ENCODE measurements at places on chromosomes 3 and 15.

DNA sequence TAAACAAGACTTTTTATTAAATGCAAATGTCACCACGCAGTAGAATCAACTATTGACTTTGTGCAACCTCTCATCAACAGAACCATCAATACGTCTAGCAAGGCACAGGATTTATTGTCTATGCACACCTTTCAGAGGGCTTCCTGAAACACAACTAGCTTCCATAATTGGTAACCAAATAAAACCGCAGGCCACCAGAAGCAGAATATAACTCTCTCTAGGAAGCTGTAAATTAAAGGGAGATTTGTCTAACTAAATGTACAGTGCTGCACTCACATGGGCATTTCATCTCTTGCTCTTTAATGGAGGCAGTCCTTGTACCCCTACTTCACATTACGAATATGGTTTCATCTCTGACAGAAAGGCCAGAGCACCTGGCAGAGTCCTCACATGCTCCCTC lies 93.0 kb downstream of the FHIT start:
- DNase-seq, result no peak

GRCh38 chr15:65655457-65655856 lies 33.7 kb downstream of the SLC24A1 start:
- DNase-seq, result no peak

- DNase-seq, result no peak
These were observed 139.7 kb upstream of the COL8A1 start for GRCh38 chr3:99498550-99499234.

GRCh38 chr15:47582233-47582632 lies 135.1 kb upstream of the SEMA6D start:
- no peak for DNase-seq

DNA sequence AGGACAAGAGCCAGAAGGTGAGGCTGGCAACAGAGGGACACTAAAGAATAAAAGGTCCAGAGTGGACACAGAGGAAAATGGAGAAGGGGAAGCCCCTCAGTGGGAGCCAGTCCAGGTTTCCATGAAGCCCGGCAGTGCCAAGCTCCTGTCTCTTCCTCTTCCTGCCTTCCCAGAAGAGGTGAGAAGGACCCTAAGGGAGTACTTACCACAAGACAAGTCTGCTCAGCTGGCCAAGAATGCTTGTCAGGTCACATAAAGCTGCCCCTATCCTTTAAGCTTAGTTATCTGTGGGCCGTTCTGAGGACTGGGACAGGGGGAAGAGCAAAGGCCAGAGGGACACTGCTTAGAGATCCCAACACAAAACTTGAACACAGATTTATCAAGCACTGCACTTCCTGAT lies 100.2 kb downstream of the RYK start:
- DNase-seq, result no peak

Measured in CD4-positive, CD25-positive, alpha-beta regulatory T cell (primary cell).